ENCODE measurements at places on chromosomes 11 and 22.

DNA sequence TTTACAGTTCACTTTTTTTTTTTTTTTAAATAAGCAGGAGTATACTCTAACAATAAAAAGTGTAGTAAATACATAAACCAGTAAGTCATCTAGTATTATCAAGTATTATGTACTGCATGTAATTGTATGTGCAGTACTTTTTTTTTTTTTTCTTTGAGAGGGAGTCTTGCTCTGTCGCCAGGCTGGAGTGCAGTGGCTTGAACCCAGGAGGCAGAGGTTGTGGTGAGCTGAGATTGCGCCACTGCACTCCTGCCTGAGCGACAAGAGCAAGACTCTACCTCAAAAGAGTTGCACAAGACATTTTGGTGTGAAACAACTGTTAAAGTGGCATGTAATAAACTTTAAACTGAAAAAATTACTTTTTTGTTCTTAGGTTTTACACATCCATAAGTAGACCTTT is 16.7 kb downstream of the BCL2L13 start:
- DNase-seq = no peak

DNA sequence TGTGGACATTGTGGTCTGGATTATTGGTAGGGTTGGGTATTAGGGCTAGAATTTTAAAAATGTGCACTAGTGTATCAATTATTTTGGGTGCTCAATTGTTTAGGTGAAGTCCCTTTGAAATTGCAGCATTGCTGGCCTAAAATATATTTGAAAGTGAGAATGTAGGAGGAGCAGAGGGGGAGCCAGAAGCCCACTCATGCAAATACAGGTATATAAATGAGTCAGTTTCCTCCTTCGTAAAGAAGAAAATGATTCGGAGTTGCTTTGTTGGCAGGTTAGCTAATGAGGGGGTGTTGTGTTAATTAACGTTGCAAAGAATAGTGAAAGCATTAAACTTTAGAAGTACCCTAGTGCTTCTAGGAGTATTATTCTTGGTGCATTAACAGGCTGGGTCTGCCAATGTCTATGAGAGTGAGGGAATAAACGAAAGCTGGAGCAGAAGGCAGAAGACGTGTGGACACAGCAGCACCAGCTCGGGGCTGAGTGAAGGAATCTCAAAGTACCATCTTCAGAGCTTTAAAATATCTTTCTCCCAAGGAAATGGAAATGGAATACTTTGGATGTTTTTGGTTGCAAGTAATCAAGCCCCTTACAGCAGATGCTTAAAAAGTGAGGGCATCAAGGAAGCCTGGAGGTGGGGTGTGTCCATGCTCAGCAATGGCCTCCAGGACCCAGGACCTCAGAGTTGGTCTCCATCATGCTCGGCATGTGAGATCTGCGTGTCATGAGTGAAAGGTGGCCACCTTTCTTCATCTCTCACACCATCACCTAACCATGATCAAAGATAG is 522.9 kb downstream of the NTM start:
- DNase-seq = no peak

DNA sequence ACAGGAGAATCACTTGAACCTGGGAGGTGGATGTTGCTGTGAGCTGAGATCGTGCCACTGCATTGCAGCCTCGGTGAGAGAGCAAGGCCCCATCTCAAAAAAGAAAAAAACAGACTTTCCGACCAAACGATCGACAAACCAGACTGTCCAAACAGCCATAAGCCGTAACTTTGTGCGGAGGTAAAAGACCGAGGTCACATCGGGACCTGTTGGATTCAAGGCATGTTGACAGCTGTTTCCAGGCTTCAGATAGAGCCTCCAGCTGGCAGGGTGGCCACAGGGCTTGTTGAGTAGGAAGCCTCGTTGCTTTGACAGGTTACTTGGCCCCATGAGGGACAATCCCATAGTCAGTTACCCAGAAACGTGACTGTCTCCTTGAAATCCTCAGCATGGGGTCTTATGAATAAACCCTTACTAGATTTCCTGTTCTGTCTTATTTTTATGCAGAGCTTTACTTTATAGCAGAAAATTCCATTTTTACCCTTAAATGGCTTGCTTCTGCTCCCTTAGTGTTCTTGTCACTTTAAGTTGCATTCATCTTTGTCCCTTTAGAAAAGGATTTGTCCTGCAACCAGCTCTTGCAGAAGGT is 22.3 kb downstream of the PPARA start:
- no peak for DNase-seq

- no peak for DNase-seq
Measured at GRCh38 chr11:105700271-105700670, 90.4 kb downstream of the GRIA4 start.

GRCh38 chr11:27279460-27279859 is 83.6 kb downstream of the CCDC34 start:
- no peak for DNase-seq

DNA sequence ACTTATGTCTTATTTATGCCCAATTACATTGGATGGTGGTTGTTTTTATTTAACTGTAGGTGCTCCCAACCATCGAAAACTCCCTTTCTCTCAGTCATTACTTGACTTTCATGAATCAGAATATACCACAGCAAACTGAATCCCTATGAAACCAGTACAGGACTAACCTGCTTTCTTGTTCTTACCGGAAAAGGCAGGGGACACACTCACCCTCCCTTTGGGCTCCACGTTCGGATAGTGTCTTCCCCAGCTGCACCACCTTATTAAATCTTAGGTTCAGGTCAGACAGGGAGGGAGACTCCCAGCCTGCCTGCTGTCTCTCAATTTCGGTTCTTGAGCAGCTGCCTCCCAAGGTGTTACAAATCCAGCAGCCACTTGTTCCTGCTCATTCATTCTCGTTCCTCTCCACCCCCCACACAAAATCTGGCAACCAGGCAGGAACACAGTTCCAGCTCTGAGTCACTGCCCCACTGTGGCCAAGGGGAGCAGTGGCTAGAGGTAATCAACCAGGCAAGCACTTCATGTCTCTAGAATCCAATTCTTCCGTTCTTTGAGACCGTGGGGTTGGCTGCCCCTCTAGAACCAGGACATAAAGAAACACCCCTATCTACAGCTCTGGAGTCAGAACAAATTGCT is 133.0 kb downstream of the PLEKHA7 start:
- DNase-seq = no peak

- DNase-seq = no peak
Measured at GRCh38 chr11:132205006-132205405, 834.6 kb downstream of the NTM start.

- DNase-seq = no peak
Measured at GRCh38 chr11:16962146-16962545, 52.1 kb downstream of the PLEKHA7 start.

GRCh38 chr11:64176751-64177150 is 9.2 kb upstream of the STIP1 start:
- no peak for DNase-seq
